Myocyte (in vitro differentiated cells): ENCODE measurements at places on chromosomes 11 and 22. TPM values are rescaled to one million over a fixed set of nuclear protein-coding genes. Genes with fewer than 3 reads are reported as not detected.

Gene YWHAH
- total RNA-seq, result 56.4 and 66.1 TPM in 2 replicates

Gene CCDC73
- not detected in 2 replicates for total RNA-seq

Gene RHOD
- 0.32 and 0.88 TPM in 2 replicates for total RNA-seq

Gene TRIM66
- 3.7 and 4.9 TPM in 2 replicates for total RNA-seq
